Calu3 (cell line): ENCODE measurements at places on chromosomes 3 and 15. TPM values are rescaled to one million over a fixed set of nuclear protein-coding genes. Genes with fewer than 3 reads are reported as not detected.

The CPLX3 gene
- 0.21 and 0.29 TPM in 2 replicates for total RNA-seq

The TMCO5A gene
- total RNA-seq = not detected in 2 replicates

The GOLGA8K gene
- total RNA-seq = not detected in 2 replicates

The GOLGA6D gene
- total RNA-seq = 0.27 TPM in 1 of 2 replicates, not detected in the other

The DNAH1 gene
- 10.2 and 13.1 TPM in 2 replicates for total RNA-seq

The PPM1L gene
- total RNA-seq = 18.4 and 20.7 TPM in 2 replicates
